ENCODE measurements at places on chromosomes 7 and 10.

DNA sequence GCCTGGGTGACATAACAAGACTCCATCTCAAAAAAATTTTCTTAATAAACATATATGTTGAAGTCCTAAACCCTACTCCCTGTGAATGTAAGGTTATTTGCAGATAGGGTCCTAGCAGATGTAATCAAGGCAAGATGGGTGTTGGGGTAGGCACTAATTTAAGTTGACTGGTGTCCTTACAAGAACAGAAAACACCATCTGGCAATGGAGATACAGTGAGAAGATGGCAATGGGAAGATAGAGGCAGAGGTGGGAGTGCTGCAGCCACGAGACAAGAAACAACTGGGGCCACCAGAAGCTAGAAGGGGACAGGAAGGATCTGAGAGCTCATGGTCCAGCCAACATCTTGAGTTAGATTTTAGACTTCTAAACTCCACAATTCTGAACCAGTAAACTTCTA, 606.4 kb downstream of the CNTNAP2 start:
- H3K27me3 ChIP-seq = no peaks in the 10 kb centered on the region
- DNase-seq = no peak
- H3K4me3 ChIP-seq = no peak overlapping the region
- no peaks in the 10 kb centered on the region for H3K4me1 ChIP-seq

- H3K27me3 ChIP-seq = no peaks in the 10 kb centered on the region
- no peak overlapping the region for H3K4me3 ChIP-seq
- H3K27ac ChIP-seq = no peak overlapping the region
- no peaks in the 10 kb centered on the region for H3K36me3 ChIP-seq
- H3K4me1 ChIP-seq = no peaks in the 10 kb centered on the region
Measured at GRCh38 chr10:106565546-106565945, 599.0 kb downstream of the SORCS1 start.

GRCh38 chr10:70758757-70759514, 26.2 kb downstream of the TBATA start:
- no peaks in the 10 kb centered on the region for H3K4me1 ChIP-seq
- H3K36me3 ChIP-seq = no peaks in the 10 kb centered on the region
- H3K27ac ChIP-seq = no peak overlapping the region
- peaks cover 7% of the 10 kb centered on the region for H3K27me3 ChIP-seq

DNA sequence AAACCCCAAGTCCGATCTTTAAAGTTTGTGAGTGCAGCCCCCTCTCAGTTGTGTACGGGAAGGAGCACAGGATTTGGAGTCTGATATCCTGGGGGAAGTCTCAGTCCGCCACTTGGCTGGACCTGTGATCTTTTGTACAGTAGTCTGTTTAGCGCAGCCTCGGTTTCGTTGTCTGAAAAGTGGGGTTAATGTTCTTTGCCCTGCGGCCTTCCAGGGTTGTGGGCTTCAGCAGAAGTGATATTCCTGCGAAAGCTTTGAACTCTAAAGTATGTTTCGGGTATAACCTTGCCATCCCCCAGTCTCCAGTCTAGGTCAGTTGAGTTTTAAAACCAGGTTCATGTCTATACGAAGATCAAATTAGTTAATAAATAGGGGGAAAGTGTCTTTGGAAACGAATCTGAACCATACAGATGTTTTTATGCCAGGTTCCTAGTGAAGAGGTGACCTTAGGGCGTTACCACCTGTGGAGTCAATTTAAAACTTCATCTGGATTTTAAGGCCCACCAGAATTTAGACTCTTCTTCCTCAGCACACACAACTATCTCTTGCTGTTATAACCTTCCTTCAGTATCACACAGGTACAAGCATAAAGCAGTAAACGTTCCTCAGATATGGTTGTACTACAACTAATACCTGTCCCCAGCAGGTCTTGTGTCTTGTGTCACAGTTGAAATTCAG, 904 bp downstream of the R3HCC1L start:
- no peaks in the 10 kb centered on the region for H3K27me3 ChIP-seq
- peaks cover 29% of the 10 kb centered on the region for H3K4me1 ChIP-seq
- H3K4me3 ChIP-seq = peak overlapping the region; percentile 90
- peak overlapping the region; percentile 93 for H3K27ac ChIP-seq
- H3K36me3 ChIP-seq = peaks cover 3% of the 10 kb centered on the region

- no peak overlapping the region for H3K27ac ChIP-seq
- DNase-seq = no peak
- H3K27me3 ChIP-seq = no peaks in the 10 kb centered on the region
- H3K4me3 ChIP-seq = no peak overlapping the region
Measured at GRCh38 chr10:69465457-69466157, 14.3 kb downstream of the TSPAN15 start.

DNA sequence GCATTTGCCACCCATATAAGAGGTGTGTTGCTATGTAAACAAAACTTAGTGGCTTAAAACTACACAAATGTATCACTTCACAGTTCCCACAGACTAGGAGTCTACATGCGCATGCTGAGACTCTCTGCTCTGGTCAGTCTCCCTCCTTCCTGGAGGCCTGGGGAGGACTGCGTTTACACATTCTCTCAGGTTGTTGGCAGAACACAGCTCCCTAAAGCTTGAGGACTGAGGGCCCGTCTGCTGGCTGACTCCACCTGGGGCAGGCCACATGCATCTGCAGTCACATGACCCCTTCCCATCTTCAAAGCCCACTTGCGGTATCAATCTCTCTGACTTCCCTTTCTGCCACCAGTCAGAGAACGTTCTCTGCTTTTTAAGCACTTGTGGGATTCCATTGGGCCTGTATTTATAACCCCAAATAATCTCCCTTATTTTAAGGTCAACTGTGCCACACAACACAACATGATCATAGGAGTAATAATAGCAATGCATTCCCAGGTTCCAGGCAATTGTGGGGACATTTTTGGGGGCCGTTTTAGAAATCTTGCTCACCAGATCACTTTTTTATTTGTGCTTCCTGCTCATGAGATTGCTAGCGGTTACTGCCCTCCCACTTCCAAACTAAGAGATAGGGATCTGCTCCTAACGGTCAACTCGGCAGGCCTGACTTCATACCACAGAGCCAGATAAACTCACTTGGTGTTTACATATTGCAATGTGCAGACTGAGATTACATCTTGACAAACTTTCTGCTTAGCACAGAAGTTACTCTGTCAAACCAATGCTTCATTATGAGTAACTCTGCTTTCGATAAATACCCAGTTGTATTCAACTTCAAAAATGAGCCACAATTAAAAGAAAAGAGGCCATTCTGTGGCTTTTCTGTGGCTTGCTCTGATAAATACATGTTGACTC, 96.3 kb downstream of the ALOX5 start:
- peak overlapping the region; percentile 94 for H3K27ac ChIP-seq
- peaks cover 12% of the 10 kb centered on the region for H3K36me3 ChIP-seq
- peak; percentile 41 for DNase-seq
- no peaks in the 10 kb centered on the region for H3K27me3 ChIP-seq

GRCh38 chr7:55550010-55550663, 22.2 kb downstream of the VOPP1 start:
- peak overlapping the region; percentile 89 for H3K27ac ChIP-seq
- DNase-seq = no peak
- no peaks in the 10 kb centered on the region for H3K27me3 ChIP-seq
- peaks cover 47% of the 10 kb centered on the region for H3K36me3 ChIP-seq

DNA sequence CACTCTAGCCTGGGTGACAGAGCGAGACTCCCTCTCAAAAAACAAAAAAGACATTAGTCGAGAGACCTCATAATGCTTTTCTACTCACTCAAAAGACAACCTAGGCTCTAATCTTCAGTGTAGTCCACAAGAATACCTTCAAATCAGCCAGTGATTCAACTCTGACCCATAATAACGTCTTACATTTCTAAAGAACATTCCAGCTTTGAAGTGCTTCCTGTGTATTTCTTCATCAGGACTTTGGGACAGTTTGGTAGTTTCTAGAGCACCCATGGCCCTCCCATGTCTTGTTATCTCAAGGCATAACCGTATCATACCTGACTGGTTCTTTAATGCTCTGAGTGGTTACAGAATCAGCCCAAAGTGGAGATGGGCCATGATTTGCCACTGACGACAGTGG, 221.3 kb downstream of the SKIDA1 start:
- no peaks in the 10 kb centered on the region for H3K36me3 ChIP-seq
- H3K27me3 ChIP-seq = no peaks in the 10 kb centered on the region
- no peak overlapping the region for H3K4me3 ChIP-seq

DNA sequence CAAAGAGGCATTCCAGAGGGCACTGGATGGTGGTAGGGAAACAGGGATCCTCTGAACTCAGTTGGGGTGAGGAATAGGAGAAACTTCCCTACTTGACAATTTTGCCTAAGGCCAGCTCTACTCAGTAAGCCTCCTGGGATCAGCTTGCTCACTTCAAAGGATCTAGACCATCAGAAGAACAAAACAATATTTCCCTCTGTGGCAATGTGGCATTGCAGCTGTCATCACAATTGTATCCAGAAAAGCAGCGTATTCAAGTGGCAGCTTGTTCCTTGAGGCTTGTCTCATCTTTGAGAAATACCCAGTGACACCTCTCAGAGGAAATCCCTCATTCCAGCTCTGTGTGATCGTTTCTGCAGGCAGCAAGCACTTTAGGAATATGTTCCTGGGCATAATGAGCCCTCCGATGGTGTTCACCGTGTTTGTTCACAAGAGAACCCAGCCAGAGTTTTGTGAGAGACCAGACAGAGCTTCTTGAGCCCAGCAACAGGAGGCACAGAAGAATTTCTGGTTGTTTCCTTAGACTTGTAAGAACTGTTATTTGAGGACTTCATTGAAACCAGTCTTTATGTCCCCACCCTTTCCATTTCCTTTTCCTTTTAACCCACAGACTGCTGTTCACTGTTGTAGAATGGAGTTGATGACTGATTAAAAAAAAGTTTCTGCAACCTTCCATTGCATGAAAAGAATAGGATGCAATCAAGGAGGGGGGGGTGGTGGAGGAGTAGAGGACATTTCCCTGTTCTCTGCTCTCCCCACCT, 747.3 kb downstream of the LRMDA start:
- no peaks in the 10 kb centered on the region for H3K36me3 ChIP-seq
- H3K27me3 ChIP-seq = no peaks in the 10 kb centered on the region
- H3K4me3 ChIP-seq = no peak overlapping the region
- no peak overlapping the region for H3K27ac ChIP-seq
- no peaks in the 10 kb centered on the region for H3K4me1 ChIP-seq
- no peak for DNase-seq

GRCh38 chr10:31401287-31401686, 82.3 kb downstream of the ZEB1 start:
- no peaks in the 10 kb centered on the region for H3K27me3 ChIP-seq
- no peak overlapping the region for H3K4me3 ChIP-seq
- peak overlapping the region; percentile 39 for H3K27ac ChIP-seq
- peaks cover 16% of the 10 kb centered on the region for H3K4me1 ChIP-seq
- peaks cover 13% of the 10 kb centered on the region for H3K36me3 ChIP-seq

- no peaks in the 10 kb centered on the region for H3K4me1 ChIP-seq
- H3K4me3 ChIP-seq = no peak overlapping the region
- no peaks in the 10 kb centered on the region for H3K27me3 ChIP-seq
- no peak for DNase-seq
Measured at GRCh38 chr10:90224791-90225566, 523.6 kb downstream of the KIF20B start.

GRCh38 chr10:47404446-47404845, 20.4 kb upstream of the ZNF488 start:
- H3K36me3 ChIP-seq = no peaks in the 10 kb centered on the region
- DNase-seq = no peak
- H3K27ac ChIP-seq = no peak overlapping the region
- no peaks in the 10 kb centered on the region for H3K4me1 ChIP-seq

GRCh38 chr10:29007748-29008610, 280.9 kb upstream of the LYZL1 start:
- no peak overlapping the region for H3K27ac ChIP-seq
- no peaks in the 10 kb centered on the region for H3K4me1 ChIP-seq
- peaks cover 4% of the 10 kb centered on the region for H3K27me3 ChIP-seq

- H3K4me1 ChIP-seq = peaks cover 34% of the 10 kb centered on the region
- no peaks in the 10 kb centered on the region for H3K27me3 ChIP-seq
- H3K27ac ChIP-seq = no peak overlapping the region
- no peak for DNase-seq
Measured at GRCh38 chr10:79333513-79333912, 13.8 kb upstream of the PPIF start.

DNA sequence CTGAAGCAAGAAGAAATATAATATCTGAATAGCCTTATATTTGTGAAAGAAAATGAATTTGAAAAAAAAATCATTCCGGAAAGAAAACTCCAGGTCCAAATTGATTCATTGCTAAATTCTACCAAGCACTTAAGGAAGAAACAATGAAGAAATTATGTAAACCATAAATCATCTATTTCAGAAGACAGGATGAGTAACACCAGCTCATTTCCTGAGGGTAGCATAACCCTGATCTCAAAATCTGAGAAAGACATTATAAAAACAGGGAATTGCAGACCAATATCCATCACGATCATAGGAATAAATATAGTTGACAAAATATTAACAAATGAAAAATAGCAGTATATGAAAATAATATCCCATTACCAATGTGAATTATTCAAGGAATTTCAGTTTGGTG, 70.1 kb upstream of the RAB18 start:
- H3K4me3 ChIP-seq = no peak overlapping the region
- H3K4me1 ChIP-seq = peaks cover 2% of the 10 kb centered on the region
- peaks cover 12% of the 10 kb centered on the region for H3K27me3 ChIP-seq
- no peak overlapping the region for H3K27ac ChIP-seq

DNA sequence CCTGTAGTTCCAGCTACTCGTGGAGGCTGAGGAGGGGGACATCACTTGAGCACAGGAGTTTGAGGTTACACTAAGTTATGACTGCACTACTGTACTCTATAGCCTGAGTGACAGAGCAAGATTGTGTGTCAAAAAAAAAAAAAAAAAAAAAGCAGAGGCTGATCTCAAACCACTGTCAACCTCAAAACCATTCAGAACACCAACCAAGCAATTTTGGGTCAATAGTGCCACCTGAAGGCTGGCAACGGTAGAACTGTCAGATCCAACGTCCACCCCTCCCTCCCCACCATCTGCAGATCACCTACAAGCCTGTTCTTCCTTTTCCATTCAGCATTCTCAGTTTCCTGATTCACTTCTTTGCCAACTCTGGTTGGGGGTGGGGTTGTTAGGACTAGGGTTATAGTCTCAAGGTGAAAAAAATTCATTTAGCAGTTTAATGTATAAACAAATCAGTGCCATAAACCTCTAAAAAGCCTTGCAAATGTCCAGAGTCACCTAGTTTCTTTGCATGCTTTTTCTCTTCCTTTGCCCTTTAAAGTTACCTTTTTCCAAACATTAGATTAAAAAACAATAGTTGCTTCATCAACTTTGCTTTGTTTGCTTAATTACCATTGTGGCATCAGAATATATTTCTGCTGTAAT, 2.6 kb downstream of the MRPS33 start:
- no peak overlapping the region for H3K4me3 ChIP-seq
- H3K27ac ChIP-seq = no peak overlapping the region
- peak; percentile 67 for DNase-seq
- peaks cover 37% of the 10 kb centered on the region for H3K36me3 ChIP-seq

Data from stimulated activated naive B cell treated with anti-CD40 and anti-IgM and Interleukin-4, amounts not matched to agents 10 μg/mL and 1 μg/mL and 100 μg/mL, for 72 hours (primary cell).